Skin of body (tissue), 3 donors: ENCODE measurements at places on chromosomes 12 and 14. TPM values are rescaled to one million over a fixed set of nuclear protein-coding genes. Genes with fewer than 3 reads are reported as not detected.

Gene PLEKHD1
- 0.20 TPM for total RNA-seq

Gene TPPP2
- not detected for total RNA-seq

Gene RAB15
- total RNA-seq, result 3.4 TPM

DNA sequence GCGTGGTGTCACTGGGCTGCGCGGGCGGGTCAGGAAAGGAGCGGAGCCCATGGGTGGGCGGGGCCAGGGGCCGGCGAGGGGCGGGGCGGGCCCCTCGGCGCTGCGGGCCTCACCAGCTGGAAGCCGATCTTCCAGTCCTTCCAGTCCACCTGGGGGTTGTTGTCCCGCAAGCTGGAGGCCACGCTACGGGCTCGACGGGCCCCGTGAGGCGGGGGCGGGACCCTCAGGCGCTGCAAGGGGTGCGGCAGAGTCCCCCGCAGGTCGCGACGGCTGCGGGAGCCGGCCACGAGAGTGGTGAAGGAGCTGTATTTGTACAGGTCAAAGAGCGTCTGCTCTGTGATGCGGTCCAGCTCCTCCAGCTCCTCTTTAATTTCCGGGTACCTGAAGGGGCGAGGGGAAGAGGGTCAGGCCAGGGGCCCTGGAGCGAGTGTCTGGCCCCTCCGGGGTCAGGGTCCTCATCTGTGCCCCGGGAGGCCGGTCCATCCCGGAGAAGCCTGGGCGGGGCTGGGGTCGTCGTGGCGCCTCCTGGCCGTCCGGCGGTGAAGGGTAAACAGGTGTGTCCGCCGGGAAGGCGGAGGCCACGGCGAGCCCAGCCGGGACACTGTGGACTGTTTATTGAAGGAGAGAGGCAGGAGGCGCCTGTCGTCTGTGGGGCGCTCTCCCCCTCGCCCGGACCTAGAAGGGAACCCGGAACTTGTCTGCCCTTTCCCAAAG is 11.9 kb downstream of the SCNN1A start:
- no peak for DNase-seq

- DNase-seq, result no peak
Measured at GRCh38 chr14:73686901-73687300, 27.3 kb downstream of the PNMA1 start.

DNA sequence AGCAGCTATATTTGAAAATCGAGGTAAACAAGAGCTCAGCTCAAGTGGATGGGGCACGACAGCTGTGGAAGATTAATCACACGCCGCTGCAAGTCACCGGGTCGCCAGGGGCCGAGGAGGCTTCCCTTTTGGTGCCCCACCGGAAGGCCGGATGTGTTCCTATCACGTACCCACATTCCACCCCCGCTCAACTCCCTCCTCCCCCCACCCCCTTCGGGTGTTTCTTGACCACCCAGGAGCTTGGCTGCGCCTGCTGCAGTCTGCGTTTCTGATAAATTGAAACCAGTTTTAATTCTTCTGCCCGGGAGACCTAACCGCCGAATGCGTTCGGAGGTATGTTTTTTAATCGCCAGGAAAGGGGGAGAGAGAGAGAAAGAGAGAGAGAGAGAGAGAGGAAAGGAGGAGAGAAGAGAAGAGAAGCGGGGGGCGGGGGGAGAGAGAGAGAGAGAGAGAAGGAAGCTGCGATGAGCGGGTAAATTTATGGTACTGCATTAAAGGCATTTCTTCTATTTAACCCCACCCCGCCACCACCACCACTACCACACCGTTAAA is 1.8 kb downstream of the SLC8A3 start:
- DNase-seq, result no peak

GRCh38 chr12:119644930-119645329 is 23.0 kb upstream of the PRKAB1 start:
- DNase-seq, result no peak

DNA sequence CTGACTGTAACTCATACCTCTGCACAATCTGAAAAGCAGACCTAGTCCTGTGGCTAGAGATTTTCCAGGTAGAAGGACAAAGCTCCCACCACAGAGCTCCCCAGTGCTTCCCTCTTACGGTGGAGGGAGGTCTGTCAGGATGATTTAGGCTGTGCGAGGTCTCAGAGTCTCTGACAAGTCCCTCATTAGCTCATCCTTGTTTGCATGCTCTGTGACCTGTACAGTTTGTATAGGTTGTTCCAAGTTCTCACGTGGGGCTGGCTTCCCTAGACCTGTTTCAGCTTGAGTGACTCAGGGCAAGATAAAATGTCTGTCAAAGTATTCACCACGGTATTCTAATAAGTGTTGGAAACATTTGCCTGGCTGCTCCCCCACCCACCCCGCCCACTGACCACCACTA is 34.8 kb downstream of the ASCL1 start:
- no peak for DNase-seq

DNA sequence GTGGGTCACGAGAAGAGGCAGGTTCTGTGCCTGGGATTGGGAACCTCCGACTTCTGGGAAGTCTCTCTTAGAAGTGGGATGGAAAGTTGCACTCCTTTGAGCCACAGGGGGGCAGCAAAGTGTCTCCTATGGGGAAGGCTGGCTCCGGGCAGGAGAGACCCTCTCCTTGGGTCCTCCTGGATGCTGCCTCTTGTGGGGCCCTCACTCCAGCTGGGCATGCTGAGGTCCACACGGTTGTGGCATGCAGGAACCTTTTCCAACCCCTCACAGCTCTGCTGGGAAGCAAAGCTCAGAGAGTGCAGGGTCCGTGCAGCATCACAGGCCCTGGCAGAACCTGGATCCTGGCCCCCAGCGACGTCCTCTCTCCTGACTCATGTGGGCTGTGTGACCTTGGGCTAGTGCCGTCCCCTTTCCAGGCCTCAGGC is 17.4 kb downstream of the SDSL start:
- DNase-seq, result no peak

- peak; percentile 50 for DNase-seq
Measured at GRCh38 chr12:53231921-53232645, at the start of gene RARG. RARG (minus strand) TSS chr12:53232209; CDS start chr12:53227545, 4,664 bp downstream.

- no peak for DNase-seq
Measured at GRCh38 chr12:1956716-1957115, 38.3 kb upstream of the CACNA2D4 start.

- no peak for DNase-seq
Measured at GRCh38 chr12:93214523-93215289, 163.0 kb upstream of the NUDT4 start.

DNA sequence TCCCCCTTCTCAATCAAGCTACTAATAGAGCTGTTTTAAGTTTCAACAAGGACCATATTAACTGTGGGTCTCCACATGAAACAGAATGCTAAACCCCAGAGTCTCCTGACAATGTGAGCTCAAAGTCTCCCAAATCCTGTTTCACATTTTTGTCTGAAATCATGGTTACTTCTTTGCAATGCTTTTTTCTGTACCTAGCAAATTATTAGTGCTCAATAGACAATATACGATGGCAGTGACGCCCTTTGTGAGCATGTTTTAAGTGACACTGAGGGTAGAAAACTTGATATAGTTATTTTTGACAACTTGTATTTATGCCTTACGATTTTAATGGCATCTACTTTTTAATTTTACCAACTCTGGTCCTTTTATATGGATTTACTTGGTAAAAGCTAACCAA is 85.4 kb upstream of the SOX5 start:
- no peak for DNase-seq

- DNase-seq, result no peak
Measured at GRCh38 chr12:27180906-27181505, 63.1 kb upstream of the STK38L start.

- DNase-seq, result no peak
Measured at GRCh38 chr12:96350982-96351381, 49.3 kb downstream of the CDK17 start.

DNA sequence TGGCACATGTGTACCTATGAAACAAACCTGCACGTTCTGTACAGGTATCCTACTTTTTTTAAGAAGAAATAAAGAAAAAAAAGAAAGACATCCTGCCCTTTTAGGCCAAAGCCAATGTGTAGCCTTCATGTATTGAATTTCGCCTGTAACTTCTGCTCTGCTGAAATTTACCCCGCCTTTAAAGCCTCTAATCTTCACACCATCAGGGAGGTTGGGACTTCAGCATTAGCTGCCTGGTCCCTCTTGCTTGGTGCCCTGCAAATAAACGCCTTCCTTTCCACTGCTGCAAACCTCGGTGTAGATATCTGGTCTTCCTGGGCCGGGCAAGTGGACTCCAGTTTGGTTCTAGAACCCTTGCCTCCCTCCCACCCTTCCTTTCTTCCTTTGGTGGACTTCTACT is 2.6 kb upstream of the KRT71 start:
- DNase-seq, result no peak

GRCh38 chr12:91044586-91044985 is 13.2 kb downstream of the KERA start:
- no peak for DNase-seq

DNA sequence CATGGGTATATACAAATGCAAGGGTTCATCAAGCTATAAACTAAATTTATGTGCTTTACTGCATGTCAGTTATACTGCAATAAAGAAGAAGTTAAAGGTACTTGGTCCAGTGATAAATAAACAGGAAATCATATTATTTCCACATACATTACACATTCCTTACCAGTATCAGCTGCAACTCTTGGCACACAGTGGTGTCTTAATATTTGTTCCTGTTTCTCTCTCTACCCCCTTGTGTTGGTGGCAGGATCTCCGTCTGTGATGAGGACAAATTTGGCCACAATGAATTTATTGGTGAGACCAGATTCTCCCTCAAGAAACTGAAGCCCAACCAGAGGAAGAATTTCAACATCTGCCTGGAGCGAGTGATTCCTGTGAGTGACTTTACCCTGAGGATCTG is 19.2 kb upstream of the OAS1 start:
- no peak for DNase-seq

DNA sequence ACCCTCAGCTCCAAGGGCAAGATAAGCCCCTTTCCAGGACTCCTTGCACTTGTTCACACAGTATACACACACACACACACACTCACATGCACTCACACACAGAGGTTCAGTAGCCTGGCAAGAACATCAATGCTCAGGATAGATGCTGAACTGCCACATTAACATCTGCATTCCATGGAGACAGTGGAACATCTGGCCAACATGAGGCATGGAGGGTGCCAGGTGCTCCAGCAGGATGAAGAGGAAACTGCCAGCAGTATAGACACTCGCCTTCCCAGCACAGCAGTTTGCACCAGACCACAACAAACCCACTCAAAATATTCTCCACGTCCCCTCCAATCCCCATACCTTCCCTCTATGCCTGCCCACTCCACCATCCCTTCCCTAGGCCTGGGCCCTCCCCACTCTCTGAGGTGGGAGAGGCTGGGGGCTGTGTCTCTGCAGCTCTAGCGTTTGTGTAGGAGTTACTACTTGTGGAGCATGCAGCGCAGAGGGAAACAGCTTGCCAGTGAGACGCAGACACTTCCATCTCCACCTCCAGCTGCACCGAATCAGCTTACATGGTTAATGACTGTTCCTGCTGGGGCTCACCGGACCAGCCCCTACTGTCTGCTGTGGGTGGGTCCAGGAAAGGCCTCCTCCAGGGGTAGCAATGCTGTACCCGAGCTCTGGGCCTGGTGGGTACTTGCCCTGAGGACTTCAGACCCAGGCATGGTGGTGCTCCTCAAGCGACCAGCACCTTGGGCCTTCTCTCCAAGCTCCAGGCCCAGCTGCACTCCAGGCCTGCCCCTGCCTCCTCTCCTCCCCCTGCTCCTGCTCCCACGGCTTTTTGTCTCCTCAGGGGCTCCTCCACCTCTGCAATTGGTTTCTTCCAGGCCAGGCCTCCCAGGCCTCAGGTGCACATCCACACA is 18.6 kb upstream of the PLEKHG3 start:
- DNase-seq, result no peak

DNA sequence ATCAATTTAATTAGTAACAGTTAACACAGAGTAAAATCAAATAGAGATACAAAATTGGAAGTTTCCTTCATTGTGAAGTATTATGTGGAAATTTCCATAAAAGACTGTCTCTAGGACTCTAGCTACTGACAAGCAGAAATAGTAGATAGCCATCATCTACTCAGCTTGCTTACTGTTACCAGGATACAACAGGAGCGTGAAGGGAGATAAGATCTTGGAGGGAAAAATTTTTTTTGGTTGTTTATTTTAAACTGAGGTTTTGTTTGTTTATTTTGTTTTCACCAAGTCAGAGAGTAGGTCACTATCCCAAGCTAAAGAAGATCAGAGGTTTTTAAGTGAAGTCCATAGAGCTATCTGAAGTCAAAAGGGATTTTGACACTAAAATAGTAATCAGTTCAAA is 861.3 kb upstream of the MGAT4C start:
- DNase-seq, result no peak

GRCh38 chr12:76033081-76034011 is 1.8 kb upstream of the PHLDA1 start:
- peak; percentile 46 for DNase-seq

DNA sequence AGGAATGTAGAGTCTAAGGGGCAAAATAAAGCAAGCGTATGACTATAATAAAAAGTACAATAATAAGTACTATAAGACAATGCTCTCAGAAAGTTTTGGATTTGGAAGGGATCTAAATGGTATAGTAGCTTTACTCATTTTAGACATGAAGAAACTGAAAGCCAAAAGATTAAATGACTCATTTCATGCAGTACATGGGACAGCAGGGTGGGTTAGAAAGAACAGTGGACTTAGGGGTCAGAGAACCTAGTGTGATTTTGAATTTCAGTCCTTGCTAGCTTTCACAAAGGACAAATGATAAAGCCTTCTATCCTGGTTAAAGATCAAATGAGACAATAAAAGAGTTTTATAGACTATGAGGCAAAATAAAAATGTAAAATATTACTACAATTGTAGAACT is 6.8 kb upstream of the LEMD3 start:
- DNase-seq, result no peak

- DNase-seq, result no peak
Measured at GRCh38 chr12:79686171-79686570, 4.6 kb downstream of the PAWR start.

- no peak for DNase-seq
Measured at GRCh38 chr14:101008631-101009336, 105.3 kb upstream of the RTL1 start.

GRCh38 chr14:94773655-94774343 is 3.9 kb upstream of the GSC start:
- DNase-seq, result no peak

GRCh38 chr12:25584596-25584995 is 31.5 kb upstream of the LMNTD1 start:
- DNase-seq, result peak; percentile 71

DNA sequence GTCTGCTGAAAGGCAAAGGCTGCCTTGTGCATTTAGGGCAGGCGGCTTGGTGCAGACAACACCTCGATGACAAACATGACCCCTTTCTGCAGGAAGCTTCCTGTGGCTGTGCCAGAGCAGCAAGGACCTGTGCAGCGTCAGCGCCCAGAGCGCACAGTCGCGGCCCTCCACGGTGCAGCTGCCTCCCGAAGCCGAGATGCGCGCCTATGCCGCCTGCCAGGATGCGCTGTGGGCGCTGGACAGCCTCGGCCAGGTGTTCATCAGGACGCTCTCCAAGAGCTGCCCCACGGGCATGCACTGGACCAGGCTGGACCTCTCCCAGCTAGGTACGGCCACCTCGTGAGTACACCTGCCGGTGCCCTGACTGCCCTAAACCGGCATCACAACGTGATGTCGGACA is 57.3 kb downstream of the ANKRD9 start:
- no peak for DNase-seq

DNA sequence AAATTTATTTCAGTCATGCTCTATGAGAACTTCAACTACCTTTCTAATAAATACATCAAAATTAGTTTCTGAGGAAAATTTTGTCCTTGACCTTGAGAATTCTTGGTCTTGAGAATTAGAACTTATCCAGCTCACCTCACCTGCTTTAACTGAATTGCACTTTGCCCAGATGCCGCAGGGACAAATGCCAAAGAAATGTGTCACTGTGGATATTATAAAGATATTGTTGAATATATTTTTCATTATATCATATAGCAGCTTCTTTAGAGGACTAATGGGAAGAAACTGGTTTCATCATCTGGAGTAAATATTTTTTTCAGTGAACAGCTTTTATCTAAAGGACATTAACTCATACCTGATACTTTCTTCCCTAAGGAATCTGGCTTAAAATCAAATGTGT is 54.1 kb downstream of the LRP6 start:
- no peak for DNase-seq
